ENCODE measurements at places on chromosomes 12 and 14. TPM values are rescaled to one million over a fixed set of nuclear protein-coding genes. Genes with fewer than 3 reads are reported as not detected.
A peak's percentile ranks its signal among the peaks of the same experiment; 100 is the strongest.

The CPNE6 gene
- total RNA-seq, result 0.04 TPM

GRCh38 chr12:28057856-28058615, 85.5 kb upstream of the PTHLH start:
- no peak for DNase-seq

- no peak for DNase-seq
These were observed 19.1 kb downstream of the DAAM1 start for GRCh38 chr14:59207506-59207933.

DNA sequence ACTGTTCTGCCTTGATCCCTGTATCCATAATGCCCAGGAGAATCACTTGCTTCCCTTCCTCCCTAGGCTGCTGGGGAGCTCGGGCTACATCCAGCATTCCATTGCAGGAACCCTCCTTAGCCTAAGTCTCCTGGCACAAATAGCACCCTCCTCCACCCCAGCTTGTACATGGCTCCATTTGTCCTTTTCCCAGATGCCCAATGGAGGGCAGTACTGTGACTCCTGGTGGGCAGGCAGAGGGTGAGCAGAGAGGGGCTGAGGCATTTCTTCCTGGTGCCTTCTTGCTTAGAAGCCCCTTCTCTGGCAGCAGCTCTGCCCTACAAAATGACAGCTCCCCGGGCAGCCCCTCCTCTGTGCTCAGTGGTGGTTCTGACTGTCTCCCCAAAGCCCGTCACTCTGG, 86.5 kb downstream of the RBM19 start:
- no peak for DNase-seq

The RCOR1 gene
- total RNA-seq, result 13.9 TPM

DNA sequence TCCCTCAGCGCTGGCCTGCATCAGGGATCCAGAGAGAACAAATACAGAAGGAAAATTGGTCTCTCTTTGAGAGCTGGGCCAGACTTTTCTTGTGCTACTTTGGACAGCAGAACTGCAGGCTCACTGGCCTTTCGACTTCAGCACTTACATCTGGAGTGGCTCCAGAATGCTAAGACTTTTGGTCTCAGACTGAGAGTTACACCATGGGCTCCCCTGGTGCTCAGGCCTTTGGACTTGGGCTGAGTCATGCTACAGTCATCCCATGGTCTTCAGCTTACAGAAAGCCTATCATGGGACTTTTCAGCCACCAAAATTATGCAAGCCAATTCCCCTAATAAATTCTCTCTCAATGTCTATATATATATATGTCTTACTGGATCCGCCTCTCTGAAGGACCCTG, 9.0 kb upstream of the CD163 start:
- no peak for DNase-seq

DNA sequence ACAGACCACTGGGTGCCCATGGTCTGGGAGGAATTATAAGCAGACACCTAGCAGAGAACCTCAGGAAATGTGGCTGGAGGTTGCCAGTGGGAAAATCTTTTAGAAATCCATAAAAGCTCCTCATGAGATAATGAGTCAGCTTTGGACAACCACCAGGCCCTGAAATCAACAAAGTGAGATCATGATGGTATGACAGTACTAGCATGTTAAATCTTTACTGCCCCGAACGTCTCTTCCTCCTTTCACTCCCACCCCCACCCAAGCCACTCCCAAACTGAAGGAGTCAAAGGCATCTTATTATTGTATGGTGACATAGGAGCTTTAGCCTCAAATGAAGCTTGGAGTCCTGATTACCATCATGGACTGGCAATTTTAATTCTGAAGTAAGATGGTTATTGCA, 240.0 kb downstream of the DIO2 start:
- DNase-seq, result no peak

DNA sequence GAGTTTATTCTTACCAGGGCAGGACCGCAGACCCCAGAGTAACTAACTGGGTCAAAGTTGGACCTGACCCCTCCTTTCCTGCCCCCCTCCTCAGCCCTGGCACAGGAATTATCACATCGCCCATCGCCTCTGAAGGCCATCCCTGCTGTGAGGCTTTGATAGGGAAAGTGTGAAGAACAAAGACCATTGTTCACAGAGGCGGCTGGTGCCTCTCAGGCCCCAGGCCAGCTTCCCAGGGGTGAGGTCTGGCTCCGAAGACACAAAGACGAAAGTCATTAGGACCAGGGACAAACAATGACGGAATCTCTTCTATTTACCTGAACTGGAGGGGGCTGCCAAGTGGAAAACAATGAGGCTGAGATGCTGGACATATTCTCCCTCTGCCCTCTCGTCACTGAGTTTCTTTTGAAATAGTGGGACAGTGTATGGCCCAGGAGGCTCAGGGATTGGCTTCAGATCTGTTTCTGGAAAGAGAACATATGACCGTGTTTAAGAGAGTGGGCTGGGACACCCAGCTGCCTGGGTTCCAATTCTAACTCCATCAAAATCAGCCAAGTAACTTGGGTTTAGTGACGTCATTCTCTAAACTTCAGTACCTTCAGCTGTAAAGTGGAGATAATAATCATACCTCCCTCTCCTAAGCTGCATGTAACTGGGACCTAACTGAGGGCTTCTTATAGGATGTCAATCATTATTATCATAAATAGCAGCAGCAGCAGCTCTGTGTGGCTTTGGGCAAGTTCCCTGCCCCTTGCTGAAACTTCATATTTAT, 769.4 kb downstream of the MED13L start:
- peak; percentile 72 for DNase-seq

The GARIN6 gene
- total RNA-seq, result not detected

DNA sequence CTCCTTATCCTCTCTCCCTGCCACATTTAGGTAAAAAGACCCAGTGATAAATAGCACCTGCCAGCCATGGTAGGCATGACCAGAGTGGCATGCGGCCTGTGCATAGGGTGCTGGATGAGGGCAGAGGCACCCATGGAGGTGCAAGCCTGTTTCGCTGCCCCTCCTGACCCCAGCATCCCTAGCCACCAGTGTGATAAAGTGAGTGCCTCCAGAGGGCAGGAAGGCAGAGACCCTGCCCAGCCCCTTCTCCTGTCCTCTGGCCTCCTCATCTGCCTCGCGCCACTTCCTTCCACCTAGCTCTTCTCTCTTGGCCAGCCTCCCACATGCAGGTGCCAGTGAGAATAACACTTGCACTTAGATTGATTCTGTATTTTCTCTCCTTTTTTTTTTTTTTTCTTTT, 108.3 kb upstream of the FUT8 start:
- no peak for DNase-seq

The A2M gene
- 0.37 TPM for total RNA-seq

DNA sequence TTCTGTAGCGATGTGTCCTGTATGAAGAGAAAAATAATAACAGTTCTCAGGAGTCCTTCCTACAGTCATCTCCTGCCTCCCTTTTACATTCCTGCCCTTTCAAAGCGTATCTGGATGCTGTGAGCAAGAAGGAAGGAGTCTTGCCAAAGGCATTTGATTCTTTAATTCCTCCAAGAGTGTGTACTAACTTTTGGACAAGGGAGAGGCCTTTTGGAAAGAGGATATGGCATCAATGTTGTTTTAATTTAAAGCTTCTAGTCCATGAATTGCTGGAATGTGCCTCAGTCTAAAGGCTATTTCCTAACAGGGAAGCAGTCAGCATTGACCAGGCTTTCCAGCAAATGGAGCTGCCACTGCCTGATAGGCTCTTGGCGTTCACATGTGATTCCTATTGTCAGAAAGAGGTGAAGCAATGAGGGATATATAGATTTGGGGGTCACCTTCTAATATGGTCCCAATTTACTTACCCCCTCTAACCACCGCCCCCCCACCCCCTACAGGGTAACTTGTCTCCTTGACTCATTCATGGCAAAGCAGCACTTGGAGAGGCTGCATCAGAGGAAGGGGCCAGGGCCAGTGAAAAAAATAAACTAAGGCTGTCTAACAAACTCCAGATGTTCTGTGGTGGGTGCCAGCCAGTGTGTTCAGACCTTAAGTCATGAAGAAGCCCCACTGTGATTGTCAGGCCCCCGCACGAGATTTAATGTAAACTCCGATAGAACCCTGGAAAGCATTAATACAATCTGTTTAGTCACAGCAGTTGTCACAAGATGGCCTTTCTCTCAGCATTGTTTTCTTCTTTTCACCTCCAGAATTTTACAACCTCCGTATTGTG, 220.3 kb downstream of the FBXL14 start:
- no peak for DNase-seq

DNA sequence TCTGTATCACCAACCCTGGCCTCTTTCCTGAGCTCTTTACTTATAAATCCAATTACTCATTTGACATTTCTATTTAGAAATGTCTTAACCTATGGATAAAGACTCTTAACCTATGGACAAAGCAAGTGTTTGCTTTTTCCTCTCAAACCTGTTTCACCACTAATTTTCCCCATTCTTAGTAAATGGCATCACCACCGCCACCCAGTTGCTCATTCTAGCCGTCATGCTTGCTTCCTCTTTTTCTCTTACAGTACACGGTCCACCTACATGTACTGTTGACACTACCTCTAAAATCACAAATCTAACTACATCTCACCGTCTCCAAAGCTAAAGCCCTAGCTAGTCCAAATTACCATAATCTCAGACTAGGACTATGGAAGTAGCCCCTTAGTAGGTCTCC, 60.0 kb downstream of the CAPS2 start:
- no peak for DNase-seq

GRCh38 chr12:100699209-100699608, 95.4 kb upstream of the ANO4 start:
- DNase-seq, result no peak

The G2E3 gene
- 41.1 TPM for total RNA-seq

DNA sequence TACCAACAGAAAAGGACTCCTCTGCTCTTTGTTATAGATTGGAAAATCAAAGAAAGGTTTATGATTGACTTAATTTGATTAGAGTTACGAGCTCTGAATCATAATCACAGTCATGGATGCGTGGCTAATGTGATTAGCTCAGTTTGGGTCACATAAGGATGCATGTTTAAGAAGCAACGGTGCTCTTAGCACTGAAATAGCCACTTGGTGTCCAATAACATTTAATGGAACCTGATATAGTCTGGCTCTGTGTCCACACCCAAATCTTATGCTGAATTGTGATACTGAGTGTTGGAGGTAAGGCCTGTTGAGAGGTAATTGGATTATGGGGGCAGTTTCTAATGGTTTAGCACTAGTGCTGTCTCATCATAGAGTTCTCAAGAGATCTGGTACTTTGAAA, 501.6 kb downstream of the SLC6A15 start:
- no peak for DNase-seq

DNA sequence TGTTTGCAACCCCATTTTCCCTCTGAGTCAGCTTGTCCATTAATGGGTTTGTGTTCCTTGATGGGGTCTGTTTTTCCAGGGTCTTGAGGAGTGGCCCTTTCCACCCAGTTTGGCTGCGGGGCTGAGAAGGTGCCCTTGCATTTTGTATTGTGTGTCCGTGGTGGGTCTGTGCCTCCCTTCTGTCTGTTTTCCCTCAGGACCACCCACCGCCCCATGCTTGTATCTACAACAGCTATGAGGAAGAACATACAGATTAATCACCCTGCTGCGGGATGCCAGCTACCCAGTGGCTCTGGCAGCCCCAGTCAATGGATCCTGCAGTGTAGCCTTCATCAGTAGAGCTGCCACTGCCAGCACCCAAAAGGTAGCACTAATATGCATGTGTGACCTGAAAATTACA, 235.7 kb downstream of the CACNA1C start:
- DNase-seq, result no peak

- no peak for DNase-seq
These were observed 2.3 kb upstream of the DUSP6 start for GRCh38 chr12:89354612-89355067.

GRCh38 chr14:95322651-95323050, 2.9 kb upstream of the CLMN start:
- DNase-seq, result no peak

DNA sequence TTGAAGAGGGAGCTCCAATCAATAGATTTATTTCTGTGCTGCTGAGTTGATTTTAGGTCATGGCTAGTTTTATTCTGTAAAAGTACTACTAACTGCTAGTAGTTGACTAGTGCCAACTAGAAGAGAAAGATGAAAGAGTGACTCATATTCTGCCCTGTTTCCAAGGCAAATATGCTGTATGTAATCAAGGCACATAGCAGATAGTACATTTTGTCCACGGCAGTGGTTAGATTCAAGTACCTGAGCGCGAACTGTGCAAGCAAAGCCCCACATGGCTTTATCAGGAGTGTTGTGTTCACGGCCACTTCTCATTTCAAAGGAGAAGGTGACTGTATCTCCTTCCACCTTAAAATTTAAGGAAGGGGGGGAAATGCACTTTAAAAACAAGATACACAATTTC, 126.8 kb downstream of the TRAFD1 start:
- no peak for DNase-seq

DNA sequence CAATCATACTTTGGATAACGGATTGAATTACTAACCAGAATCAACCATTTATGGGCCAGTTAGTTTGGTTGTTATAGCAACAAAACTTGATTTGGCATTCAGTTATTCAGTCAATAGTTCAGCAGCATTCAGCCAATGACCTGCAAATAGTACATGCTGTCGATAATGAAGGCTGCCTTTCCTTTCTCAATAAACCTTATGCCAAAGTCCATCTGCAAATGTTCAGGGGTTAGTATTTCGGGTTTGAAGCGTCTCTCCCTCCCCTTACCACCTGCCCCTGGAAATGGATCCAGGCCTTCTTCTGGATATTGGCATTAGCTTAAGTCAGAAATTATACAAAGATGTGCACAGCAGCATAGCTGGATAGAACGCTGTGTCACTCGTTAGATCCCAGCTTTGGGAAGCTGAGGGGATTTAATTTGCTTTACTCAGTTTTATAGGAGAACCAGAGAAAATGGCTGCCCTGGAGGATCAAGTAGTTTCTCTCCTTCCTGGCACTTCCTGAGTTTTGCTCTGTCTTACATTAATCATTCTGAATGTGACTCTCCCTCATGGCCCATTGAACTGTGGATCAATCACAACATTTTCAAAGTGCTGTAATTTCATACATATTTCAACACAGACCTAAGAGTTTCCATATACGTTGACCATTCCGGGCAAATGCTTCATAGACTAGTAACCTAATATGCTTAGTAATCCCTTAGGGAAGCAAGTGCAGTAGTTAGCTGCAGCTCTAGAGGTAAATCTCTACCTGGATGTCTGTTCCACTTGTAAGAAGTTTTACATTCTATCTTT, 46.7 kb upstream of the PTPRR start:
- no peak for DNase-seq

GRCh38 chr12:51751661-51752060, 96.9 kb downstream of the FIGNL2 start:
- DNase-seq, result no peak

Data from H7 (cell line).